EH (cell line): ENCODE measurements at places on chromosomes 6 and 20.
A peak's percentile ranks its signal among the peaks of the same experiment; 100 is the strongest.

DNA sequence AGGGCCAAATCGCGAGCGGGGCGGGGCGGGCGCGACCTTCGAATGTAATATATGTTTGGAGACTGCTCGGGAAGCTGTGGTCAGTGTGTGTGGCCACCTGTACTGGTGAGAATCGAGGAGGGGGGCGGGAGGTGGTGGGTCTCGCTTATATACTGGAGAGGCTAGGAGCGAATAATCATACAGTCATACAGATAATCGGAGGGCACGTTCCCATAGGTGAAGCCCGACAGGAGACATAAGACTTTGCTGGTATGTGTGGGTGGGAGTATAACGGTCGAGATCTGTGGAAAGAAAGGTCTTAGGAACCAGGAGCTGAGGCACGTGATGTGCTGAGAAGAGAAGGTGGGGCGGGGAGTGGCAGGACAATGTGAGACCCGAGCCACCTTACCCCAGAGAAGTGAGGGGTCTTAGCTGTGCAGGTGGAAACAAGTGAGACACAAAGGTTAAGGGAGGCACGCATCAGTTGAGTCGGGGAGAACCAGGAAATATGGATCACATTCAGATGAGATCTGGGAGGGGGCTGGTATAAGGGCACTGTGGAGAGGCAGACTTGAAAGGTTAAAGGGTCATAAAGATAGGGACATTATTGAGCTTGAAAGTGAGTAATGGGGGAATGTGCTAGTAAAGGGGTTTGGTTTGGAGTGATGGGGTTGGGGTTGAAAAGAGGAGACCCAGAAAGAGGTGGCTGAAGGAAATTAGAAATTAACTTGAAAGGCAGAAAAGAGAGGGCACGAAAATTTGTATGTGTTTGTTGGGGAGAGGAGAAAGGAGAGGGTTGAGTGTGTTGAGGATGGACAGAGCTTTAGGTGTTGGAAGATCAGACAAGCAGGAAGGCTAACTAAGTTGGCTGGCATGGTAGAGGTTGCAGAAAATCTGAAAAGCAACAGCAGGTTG lies 589 bp downstream of the RNF5 start:
- DNase-seq: no peak

GRCh38 chr20:35952480-35953386 lies 1.6 kb downstream of the SCAND1 start:
- peak; percentile 54 for DNase-seq

DNA sequence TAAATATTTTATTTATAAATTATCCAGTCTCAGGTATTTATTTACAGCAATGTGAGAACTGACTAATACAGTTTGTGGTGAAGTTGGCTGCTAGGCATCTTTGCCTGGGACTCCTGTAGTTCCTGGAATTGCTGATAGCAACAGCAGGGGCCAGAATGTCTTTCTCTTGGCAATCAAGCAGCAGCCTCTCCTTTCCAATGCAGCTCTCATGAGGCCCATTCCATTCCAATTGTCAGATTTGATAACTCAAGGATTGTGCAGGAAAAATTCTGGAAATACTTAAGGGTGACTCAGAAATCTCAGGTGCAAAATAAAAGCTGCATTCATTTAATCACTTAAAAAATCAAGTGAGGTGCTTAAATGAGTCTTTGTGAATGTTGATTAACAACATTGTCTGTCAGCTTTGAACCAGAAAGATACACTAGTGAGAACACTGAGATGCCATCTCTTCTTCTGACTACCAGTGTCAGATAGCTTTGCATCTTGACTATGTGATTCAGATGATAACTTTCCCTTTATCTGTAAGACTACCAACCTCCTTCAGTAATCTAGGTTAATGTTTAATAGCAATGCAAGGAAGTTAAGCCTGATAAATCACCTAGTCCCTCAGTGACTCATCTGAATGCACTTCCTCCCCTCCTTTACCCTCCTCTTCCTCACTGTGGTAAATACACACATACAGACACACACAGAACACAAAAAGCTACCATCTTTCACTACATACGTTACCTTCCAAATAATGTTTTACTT lies 32.1 kb upstream of the COL21A1 start:
- no peak for DNase-seq

GRCh38 chr6:97665446-97665845 lies 382.4 kb upstream of the MMS22L start:
- DNase-seq: no peak

DNA sequence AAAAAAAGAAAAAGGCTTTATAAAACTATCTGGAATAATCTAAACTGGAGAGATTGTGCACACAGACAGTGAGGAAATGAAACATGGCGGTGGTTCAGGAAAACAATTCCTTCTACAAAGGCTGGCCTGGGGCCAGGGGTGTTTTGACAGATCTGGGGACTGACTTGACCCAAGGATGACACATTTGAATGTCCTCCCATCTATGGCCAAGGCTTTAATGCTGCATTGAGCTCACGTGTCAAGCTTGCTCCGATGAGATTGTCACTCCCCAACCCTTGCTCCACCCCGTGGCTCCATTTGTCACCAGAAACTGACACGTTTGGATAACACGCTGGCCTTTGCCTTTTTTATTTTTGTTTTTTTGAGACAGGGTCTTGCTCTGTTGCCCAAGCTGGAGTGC lies 156.1 kb downstream of the ZFP64 start:
- DNase-seq: peak; percentile 7

DNA sequence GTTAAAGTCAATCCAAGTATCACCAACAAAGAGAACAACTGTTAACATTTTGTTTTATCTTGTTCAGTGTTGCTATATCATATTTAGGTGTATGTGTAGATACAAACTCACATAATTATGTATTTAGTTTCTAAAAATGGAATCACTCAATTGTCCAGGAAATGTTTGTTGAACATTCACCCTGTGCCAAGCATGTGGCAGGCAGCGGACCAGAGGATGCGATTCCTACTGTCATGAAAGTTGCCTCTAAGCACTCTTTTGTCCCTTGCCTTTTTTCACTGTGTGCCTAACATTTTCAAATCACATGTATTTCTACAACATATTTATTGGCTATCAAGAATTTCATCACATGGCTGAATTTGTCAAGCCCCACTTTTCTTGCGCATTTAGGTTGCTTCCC lies 16.9 kb upstream of the TGM2 start:
- no peak for DNase-seq

DNA sequence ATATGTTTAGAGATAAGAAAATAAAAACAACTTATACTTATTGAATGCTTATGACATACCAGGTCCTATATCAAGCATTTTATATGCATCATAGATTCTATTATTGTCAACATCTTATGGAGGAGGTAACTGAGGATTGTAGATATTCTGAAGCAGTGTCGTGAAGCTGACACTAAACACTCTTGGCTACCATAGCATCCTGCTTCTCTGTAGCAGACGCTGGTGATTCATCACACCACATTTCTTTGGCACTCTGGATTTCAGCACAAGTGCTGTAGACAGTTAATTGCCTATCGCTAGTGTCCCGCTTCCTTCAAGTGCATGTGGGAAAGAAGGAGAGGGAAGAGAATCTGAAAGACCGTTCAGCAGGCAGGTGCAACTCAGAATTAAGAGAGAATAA lies 317.1 kb downstream of the PLCB1 start:
- peak; percentile 62 for DNase-seq

DNA sequence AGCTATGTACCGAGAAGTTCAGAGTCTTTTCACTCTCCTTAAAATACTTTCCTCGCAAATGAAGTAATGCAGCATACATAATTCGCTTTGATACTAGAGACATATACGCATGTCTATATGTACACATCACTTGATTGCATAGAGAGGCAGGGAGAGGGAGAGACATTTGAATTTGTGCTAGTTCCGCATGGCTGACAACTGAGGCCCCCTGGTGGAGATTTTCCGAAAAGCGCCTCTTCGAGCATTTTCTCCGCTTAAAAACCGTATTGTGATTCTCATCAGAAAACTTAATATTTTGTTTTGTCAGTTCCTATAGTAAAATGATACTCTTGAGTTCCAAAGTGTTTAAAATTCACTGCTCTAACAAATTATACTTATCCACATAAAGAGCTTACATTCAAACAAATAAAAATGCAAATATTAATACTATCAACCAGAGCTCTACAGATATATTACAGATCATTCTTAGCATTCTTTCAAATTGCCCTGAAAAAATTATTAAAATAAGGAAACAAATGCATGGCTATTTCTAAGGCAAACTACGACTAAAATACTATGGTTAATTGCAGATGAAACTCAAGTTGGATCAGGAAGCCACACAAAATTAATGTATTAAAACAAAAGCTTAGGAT lies 637 bp downstream of the MYLK4 start:
- peak; percentile 62 for DNase-seq

DNA sequence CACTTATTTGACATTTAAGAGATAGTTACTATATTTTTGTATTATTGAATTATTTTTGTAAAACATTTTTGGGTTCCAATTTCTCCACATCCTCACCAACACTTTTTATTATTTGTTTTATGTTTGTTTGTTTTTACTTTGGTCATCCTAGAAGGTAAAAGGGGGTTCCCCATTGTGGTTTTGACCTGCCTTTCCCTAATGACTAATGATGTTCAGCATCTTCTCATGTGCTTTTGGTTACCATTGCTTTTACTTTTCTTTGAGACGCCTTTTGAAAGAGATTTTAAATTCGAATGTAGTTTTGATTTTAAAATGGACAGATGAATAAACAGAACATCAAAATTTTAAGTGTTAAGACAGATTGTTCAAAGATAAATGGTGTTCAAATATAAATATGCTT lies 46.9 kb downstream of the AK9 start:
- no peak for DNase-seq

DNA sequence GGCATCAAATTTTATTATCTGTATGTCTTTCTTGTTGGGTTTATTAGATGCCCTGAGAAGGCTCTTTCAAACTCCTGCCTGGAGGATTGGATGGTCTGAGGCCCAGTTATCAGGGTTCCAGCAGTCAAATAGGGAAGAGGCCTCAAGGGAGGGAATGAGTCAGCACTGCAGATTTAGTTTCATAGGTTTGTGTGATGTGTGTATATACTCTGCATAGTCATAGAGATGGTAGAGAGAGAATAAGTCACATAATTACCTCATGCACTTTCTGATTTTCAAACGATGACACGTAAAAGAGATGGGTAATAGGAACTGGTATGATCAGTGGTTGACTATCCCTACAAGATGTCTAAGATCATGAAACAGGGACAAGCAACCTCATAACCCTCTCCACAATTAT lies 82.1 kb downstream of the ADAT2 start:
- peak; percentile 58 for DNase-seq

- peak; percentile 69 for DNase-seq
Measured at GRCh38 chr20:21323640-21324039, 20.5 kb downstream of the XRN2 start.

GRCh38 chr20:47727170-47727880 lies 58.0 kb downstream of the SULF2 start:
- DNase-seq: no peak

- peak; percentile 41 for DNase-seq
Measured at GRCh38 chr6:11747021-11747420, 31.6 kb downstream of the ADTRP start.

- no peak for DNase-seq
Measured at GRCh38 chr6:68192988-68193387, 442.1 kb upstream of the ADGRB3 start.

DNA sequence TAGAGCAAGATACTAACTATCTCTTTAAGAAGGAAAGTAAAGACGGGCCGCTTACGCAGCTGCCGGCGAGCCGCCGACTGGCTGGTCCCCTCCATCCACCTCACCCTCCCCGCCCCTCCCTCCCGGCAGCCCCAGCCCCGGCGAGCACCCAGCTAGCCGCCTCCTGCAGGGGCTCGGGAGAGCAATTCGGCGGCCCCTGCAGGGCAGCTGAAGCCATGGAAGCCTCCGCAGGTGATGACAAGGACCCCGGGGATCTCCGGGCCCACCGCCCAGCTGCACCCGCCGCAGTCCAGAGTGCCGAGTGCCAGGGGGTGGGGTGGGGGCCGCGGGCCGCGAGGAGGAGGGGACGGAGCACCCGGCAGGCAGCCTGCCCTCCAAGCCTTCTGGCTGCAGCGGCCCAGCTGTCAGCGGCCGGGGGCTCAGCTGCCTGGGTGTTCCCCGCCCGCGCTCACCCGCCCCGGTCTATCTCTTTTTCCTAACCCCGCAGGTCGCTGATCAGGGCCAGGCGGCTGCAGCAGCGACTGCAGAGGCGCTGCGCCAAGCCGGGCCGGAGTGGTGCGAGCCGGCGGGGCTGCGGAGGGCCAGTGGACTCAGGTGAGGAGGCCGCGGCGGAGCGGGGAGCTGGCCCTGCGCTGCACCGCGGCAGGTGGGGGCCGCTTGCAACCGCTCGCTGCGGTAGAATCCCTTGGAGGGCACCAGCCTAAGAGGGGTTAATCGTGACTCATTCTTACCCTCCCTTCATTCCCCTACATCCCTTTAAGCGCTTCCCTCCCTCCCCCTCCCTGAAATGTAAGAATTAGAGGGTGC lies at the start of gene SNPH:
SNPH (plus strand) TSS at position 128 of the 807 bp plus-strand sequence. CDS start 29,946 bp downstream, outside the sequence.
- peak; percentile 82 for DNase-seq

GRCh38 chr6:47483516-47483852 lies 5.9 kb downstream of the CD2AP start:
- no peak for DNase-seq

DNA sequence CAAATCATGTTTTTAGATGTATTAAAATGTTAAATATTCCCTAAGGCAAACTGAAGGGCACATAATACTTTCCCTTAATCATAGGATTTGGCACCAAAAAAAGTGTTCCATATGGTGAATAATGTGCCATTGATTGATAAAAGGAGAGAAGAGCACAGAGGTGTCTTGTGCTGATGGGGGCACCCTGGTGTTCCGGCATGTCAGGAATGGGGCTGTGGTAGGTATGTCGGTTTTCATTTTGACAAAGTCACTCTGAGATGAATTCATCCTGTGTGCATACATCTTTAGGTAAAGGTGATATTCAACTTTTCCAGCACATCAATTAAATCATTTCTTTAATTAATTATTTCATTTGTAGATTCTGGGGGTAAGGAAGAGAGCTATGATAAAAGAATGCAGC lies 36.8 kb downstream of the CENPW start:
- no peak for DNase-seq

DNA sequence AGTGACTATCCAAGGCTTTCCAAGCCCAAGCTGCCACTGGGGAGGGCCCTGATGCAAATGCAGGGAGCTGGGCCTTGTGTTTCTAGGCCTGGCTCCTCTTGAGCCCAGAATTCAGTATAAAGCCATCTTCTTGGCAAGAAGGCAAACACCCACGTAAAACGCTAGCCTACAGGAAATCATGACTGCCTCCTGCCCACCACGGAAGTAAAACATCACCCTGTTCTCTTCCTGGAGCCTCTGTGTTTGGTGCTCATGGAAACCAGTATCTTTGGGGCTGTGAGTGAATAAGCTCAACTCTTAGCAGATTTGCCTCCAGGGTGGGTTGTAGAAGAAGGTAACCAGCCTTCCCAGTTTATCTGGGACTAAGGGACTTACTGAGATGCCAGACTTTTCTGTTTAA lies 271.0 kb downstream of the ZNF217 start:
- no peak for DNase-seq

- no peak for DNase-seq
Measured at GRCh38 chr6:110317189-110317588, 41.0 kb downstream of the METTL24 start.

GRCh38 chr20:53699906-53700305 lies 106.3 kb upstream of the ZNF217 start:
- DNase-seq: no peak
